ENCODE measurements at places on chromosomes 2 and 18.

DNA sequence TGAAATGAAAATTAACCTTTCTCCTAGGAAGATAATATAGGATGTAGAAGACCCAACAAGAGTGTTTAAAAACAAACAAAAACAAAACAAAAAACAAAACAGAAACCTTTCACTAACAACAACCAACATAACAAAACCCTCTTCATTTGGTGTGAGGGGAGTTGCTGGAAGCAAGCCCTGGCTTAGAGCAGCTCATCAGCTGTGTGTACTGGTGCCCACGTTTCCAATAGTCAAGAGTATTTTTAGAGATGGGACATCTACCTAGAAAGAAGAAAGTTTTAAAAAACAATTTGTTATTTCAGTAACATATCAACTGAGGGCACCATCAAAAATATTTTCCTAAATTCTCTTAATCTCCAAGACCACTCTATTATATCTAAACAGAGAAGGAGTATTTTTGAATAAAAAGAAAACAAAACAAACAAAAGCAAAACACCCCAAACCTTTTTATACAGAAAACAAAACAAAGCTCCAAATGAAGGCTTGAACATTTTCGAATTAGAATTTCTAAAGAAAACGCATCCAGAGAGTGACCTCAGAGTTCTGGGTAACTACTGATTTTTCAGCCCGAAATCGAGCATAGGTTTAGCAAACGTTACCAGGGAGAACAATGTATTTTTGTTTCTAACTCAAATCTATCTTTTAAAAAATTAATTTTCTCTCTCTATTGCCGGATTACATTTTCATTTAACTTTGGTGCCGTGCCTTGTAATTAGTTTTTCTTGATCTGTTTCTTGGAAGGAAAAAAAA, 134.6 kb downstream of the INSIG2 start:
- DNase-seq, result no peak

DNA sequence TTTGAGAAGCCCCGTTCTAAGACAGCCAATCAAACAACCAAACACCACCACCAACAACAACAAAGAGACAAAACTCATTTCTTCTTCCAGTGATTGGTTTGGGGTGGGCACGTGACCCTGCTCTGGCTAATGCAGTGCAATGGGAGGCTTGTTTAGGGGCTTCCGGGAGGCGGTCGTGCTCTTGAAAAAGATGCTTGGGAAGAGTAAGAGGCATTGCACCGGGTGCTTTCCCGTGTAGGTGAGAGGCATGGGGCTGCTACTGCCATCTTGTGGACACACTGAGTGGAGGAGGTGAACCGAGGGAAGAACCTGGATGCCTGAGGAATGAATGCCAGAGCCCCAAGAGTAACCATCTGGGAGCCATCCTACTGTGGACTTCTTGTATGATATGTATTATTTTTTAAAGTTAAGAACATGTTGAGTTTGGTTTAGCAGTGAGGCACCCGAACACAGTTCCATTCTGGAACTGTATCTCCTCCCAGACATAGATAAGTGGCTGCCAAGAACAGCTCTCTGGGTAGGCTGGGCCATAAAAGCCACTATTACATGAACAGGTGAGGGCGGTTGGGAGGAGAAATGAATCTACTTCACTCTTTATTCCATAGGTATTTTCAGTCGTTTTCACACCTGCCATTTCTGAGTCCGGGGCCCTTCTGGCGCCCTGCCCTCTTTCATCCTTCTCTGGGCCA, 19.1 kb upstream of the ARHGAP25 start:
- peak; percentile 74 for DNase-seq

GRCh38 chr2:127219171-127220070, 678 bp downstream of the CYP27C1 start:
- no peak for DNase-seq

DNA sequence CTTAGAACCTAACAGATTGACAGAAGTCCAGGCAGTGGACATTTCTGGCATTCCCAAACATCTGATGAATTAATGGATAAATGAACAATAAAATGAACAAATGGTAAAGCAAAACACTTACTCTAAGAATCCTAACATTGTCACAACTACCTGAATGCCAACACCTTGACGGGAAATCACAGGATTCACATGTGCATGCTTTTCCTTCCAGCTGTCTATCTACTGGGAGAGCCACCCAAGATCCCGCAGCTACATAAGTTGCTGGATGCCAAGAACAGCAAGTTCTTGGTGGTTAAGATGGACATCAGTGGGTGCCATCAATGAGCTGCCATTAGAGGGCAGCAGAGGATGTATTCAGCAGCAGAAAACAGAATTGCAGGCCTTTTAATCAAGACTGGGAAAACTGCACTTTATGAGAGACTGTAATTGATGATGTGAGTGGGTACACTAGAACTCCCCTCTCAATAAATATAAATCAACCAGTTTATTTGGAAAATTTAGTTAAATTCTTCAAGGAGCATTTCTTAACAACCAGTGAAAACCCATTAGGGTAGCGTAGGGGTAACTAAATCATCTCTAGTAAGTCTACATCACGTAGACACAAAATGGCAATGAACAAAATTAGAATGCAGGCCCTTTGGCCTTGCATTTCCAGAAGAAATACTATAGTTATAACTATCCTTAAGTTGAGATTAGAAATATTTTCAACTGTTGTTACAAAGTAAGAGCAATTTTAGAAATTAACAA, 45.6 kb downstream of the SESTD1 start:
- peak; percentile 68 for DNase-seq

- no peak for DNase-seq
Observed at GRCh38 chr2:118177884-118178283, 89.6 kb downstream of the INSIG2 start.

DNA sequence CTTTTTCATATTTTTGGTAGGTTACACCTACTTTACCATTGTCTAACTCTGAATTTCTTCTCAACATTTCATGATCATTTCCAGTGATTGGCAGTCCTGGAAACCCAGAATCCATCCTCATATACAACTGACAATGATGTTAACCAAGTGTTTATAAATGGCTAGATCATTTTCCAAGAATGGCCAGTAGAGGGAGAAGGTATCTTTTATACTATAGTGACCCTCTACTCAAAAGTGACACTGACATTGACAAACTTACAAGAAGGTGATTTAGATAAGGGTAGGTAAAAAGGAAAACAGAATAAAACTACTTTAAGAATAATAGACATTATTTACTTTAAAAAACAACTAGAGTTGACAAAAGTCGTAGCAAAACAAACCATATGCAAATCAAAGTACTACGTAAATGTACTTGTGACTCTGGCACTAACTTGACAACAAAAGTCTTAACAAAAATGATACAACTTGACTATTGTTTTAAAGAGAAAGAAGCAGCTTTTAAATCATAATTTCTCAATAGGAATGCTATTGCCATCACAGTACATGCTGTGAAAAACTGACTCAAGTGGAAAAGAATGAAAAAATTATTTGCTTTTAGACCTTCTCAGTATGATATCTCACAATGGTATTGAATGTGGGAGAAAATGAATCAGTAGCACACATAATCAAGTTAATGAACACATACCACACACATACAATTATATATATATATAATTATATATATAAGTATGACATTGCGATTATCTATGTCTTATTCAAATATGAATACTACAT, 76.6 kb upstream of the GRB14 start:
- no peak for DNase-seq

- no peak for DNase-seq
Observed at GRCh38 chr18:76358774-76359173, 136.3 kb downstream of the ZNF516 start.

- no peak for DNase-seq
Observed at GRCh38 chr2:218577482-218578220, 9.0 kb downstream of the CNOT9 start.

- no peak for DNase-seq
Observed at GRCh38 chr2:173226899-173227698, 127.6 kb upstream of the CDCA7 start.

GRCh38 chr2:188378371-188378950, 86.8 kb downstream of the GULP1 start:
- no peak for DNase-seq

DNA sequence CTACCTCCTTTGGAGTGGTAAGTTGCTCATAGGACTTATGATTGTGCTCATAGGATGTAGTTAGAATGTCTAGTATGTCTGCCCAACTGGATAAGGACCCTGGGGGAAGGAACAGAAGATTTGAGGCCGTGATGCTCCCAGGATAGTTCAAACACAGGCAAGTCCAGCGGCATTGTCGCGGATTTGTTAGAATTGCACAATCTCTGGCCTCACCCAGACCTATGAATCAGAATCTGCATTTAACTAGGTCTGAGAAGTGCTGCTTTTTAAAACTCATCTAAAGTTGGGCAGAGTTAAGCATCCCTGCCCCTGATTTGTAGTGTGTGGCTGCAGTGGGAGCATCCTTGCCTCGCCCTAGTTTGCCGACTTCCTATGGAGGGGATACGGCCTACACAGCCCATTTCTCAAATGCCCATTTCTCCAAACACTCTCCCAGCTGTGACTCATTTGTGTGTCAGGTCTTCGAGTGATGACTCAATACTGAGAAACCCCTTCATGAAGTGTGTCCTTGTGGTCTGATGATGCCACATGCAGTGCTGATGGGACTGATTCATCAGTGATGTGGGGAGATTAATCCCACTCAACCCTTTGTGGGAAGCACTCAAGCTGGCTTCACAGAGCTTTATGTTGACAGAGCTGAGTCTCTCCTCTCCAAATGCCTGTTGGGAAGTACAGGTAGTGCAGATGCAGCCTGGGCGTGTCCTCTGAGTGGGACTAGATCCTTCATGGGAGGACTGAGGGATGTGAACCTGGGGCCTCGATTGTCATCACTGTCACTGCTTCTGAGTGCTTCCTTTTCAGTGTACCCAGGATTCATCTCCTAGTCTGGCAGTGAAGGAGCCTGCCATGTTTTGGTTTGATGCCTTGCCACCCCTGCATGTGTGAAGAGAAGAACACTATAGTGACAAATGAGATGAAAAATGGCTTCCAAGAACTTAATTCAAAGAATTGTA, 18.7 kb downstream of the SMIM21 start:
- no peak for DNase-seq

- peak; percentile 23 for DNase-seq
Observed at GRCh38 chr2:118032169-118033013, 18.5 kb upstream of the CCDC93 start.

- DNase-seq, result no peak
Observed at GRCh38 chr2:70688427-70688826, 79.6 kb downstream of the ADD2 start.

- DNase-seq, result no peak
Observed at GRCh38 chr2:54587171-54588016, 131.3 kb downstream of the SPTBN1 start.

GRCh38 chr2:206798000-206798399, 32.6 kb downstream of the FASTKD2 start:
- DNase-seq, result no peak

DNA sequence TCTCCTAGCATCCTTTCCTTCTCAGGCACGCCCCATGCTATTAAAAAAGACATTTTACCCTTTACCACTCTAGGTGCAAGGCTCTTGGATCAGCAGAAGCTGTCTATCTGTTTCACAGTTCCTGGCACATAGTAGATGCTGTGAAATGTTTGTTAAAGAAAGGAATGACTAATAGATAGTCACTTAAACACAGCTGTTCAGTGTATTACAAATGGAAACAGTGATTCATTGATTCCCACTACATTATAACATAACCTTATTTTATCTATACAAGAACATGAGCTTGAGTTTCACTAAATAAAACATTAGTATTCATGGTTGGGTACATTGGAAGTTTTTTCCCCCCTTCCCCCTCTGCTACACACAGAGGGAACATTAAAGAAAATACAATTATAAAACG, 142.1 kb downstream of the ASXL3 start:
- DNase-seq, result no peak

DNA sequence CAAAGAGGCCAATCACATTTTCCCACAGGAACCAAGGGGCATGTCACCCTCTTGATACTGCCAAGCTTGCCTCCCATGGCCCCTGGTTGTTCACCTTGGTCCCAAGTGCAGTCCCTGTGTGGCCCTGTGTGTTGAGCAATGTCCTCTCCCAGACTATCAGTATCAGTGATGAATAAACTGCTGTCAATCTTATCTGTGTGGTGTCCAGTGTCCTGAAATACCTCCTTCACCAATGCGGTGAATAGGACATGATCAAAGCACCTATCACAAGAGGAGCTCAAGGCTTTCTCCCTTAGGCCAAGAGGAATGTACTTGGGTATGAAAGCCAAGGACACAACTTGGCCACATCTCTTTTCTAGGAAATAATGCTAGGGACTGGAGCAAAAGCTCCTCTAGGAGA, 68.2 kb downstream of the MAIP1 start:
- DNase-seq, result no peak

GRCh38 chr2:102049756-102050443, 58.1 kb downstream of the IL1R2 start:
- no peak for DNase-seq

GRCh38 chr2:182128821-182129707, 143.4 kb downstream of the PPP1R1C start:
- no peak for DNase-seq

DNA sequence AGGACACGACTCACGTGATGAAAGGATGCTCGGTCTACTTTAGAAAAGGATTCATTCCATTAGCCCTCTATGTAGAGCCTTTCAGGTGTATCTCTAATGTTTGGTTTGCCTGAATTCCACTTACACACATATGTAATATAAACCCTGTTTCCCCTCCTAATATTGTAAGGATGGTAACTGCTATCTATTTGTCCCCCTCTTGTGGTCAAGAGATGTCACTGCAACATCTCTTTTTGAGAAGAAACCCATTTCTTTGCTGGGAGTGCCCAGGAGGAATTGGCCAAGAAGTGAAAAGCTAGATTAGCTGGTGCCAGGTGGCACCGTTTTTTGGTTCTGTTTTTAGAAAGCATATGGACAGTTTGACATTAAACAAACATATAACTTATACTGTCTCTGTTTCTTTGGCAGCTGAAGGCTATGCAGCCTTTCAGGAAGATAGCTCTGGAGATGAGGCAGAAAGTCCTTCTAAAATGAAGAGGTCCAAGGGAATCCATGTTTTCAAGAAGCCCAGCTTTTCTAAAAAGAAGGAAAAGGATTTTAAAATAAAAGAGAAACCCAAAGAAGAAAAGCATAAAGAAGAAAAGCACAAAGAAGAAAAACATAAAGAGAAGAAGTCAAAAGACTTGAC, 41.2 kb downstream of the RALBP1 start:
- no peak for DNase-seq

Data from NT2/D1 (cell line).